Left ventricle myocardium inferior (tissue), 1 donor: ENCODE measurements at places on chromosomes 1 and 21. TPM values are rescaled to one million over a fixed set of nuclear protein-coding genes. Genes with fewer than 3 reads are reported as not detected.

SPRR1A gene
- total RNA-seq: not detected

NUP210L gene
- total RNA-seq: 0.30 TPM

- DNase-seq: no peak
Measured at GRCh38 chr1:64197076-64197475, 6.3 kb upstream of the UBE2U start.

SMIM11 gene
- total RNA-seq: 25.1 TPM

SMIM1 gene
- 13.9 TPM for total RNA-seq

ACTRT2 gene
- total RNA-seq: not detected

- no peak for DNase-seq
Measured at GRCh38 chr1:32801096-32801715, 16.0 kb downstream of the YARS1 start.
